GM12865 (cell line): ENCODE measurements at places on chromosomes 5 and 9.

DNA sequence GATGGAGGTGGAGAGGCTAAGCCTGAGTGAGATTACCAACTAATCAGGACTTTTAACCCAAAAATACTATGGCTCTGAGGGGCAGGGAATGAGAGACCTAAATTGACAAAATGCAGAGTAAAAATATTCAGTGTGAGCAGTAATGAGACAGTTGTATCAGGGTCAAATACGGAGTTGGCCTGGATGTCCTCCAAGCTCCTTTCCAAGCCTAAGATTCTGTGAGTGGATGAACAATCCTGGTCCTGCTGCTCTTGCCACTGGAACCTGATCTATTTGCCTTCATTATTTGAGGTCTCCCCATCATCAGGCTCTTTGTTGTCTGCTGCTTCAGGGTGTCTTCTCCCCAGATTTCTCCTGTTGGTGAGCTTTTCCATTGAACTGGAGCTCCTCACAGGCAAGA lies 1.1 kb downstream of the PDCD1LG2 start:
- DNase-seq = no peak

GRCh38 chr5:132686193-132686592 lies 12.4 kb downstream of the IL4 start:
- DNase-seq = no peak

DNA sequence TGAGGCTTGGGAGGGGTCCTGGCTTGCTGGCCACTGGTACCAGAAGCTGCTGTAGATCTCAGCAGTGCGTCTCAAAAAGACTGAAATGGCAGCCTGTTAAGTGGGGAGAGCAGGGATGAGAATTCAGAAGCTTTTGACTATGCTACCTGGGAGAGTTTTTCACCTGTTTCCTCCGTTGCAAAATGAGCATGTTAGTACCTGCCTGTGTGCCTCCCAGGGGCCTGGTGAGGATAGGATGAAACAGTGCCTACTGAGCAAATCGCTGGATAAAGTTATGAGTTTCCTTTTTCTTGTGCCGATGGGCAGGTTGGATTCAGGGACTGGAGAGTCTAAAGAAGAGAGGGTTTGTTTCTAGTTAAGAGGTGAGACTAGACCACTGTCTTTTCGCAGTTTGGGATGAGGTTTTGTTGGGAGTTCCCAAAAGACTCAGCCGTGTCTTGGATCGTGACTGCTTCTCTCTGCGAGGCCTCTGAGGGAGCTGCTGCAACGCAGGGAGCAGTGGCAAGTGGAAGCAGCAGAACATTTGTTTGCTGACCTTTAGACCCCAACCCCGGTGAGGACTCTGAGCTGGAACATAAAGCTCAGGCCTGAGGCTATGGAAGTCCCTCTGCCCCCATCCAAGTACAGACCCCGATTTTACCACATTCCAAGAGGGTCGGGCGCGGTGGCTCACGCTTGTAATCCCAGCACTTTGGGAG lies 1.4 kb downstream of the RALGPS1 start:
- no peak for DNase-seq

DNA sequence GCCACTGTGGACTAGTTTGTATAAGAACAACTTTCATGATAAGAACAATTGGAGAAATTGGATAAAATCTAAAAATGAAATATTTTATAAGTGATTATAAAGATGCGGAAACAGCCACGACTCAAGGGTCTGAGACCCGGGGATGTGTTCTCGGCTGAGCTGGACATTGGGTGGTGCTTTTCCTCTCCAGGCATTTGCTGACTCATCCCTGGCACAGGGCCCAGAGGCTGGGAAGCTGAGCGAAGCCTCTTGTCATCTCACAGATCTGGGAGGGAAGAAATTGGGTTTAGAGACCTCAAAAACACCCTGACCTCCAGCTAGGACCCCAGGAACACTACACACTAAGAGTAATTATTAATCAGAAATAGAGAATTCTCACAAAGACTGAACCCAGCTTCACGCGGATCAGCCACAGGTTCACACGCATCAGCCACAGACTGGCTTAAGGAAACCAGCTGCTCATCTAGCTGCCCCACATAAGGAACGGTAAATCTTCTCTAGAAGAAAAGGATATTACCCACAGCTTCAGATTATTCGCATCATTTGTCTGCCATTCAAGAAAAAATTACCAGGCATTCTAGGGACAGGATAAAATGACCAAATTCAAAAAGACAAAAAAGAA lies 2.8 kb upstream of the OR2V1 start:
- peak; percentile 33 for DNase-seq

DNA sequence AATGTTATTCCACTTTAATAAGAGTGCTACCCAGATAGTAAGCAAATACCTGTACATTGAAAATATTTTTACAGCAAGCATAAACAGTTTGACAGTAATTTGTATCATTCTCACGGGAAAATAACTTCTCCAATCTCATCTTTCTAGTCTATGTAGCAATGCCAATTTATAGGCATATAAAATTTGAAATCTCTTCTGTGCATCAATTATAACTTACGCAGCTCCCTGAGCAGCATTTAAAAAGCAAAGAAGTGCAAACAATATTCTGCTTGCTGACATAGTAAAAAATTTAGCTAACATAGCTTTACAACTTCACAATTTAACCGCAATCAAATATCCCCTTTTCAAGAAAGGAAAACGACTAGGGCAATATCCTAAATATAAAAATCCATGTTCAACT lies 257.3 kb downstream of the FBXL17 start:
- DNase-seq = no peak

- DNase-seq = no peak
These were observed 140.4 kb downstream of the ATPSCKMT start for GRCh38 chr5:10109299-10109698.

DNA sequence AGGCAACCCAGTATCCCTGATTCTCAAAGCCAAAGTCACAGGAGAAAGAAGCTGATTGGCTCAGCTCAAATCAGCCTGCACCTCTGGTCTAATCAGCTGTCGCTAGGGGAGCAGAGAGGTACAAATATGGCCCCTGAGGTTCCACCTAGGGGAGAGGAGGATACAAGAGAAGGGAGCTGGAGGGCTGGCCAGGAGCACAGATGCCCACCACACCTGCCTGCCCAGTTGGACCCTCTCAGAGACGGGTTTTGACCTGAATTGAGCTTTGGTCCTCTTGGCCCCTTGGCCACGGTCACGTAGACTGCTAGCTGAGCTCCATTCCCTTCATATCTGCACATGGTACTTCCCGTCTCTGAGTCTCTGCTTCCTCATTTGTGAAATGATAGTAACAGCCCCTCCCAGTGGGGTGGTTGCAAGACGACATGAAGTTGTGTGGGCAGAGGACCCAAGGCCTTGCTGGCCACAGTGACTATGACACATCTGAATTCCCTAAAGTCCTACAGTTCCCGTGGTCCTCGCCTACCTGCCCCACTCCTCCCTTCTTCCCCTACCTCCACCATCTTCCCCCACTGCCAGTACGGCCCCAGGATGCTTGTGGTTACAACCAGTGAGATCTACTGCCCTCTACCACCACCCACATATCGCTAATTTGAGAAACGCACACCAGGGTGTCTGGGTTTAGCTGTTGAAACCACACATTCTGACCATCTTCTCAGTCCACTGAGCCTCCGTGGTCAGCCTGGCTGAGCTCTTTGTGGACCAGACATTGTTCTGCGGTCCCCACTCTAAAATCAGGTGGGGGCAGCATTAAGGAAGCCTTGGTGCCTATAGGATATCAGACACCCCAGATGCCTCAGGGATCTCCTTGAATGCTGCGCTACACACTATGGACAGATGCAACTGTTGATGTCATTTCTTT lies 60.3 kb upstream of the NEK6 start:
- peak; percentile 93 for DNase-seq

DNA sequence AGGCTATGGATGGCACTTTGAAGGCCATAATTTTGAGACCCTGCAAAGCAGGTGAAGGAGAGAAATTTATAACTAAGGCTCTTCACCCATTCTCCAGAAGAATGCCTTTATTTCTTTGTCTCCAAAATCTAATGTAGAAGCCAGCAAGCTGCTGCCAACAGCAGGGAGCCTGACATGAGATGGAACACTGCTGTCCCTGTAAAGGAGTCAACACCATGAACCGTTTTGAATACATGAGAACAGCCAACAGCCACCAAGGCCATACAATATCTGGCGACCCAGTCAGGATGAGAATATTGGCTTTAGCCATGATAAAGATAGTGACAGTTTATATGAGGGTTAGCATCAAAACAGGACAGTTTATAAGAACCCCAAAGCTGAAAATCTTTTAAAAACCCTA lies 121.2 kb upstream of the LIFR start:
- DNase-seq = no peak
